Endothelial cell of umbilical vein (primary cell): ENCODE measurements at places on chromosomes 7 and 10. TPM values are rescaled to one million over a fixed set of nuclear protein-coding genes. Genes with fewer than 3 reads are reported as not detected.

- H3K27ac ChIP-seq = peak overlapping the region; percentile 67
- peaks cover 16% of the 10 kb centered on the region for H3K4me1 ChIP-seq
- H3K27me3 ChIP-seq = no peaks in the 10 kb centered on the region
Observed at GRCh38 chr7:44727158-44727936, 21.3 kb upstream of the ZMIZ2 start.

EPHB4 gene
- 148 and 193 TPM in 2 replicates for total RNA-seq

DNA sequence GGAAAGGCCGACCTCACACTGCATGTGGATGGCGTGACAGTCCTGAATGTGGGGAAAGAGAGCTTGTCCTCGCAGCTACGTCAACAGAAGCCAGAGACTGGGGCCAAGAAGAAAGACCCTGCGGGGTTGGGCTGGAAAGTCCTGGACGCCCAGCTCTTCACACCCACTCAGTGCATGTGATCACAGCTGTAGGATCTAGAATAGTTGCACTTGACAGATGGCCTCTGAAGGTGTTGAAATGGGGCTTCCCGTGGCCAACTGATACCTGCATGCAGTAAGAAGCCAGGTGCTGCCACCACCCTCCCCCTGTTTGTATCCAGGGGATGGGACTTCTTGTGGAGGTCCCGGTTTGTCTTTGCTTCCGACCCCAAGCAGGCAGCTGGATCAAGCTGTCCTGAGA lies 34.1 kb upstream of the OCM2 start:
- H3K4me1 ChIP-seq = no peaks in the 10 kb centered on the region
- H3K36me3 ChIP-seq = no peaks in the 10 kb centered on the region
- H3K4me3 ChIP-seq = no peak overlapping the region
- no peak overlapping the region for H3K27ac ChIP-seq
- no peaks in the 10 kb centered on the region for H3K27me3 ChIP-seq
- DNase-seq = no peak

SHTN1 gene
- total RNA-seq = 29.7 and 36.5 TPM in 2 replicates

CALML3 gene
- not detected in 2 replicates for total RNA-seq

DNA sequence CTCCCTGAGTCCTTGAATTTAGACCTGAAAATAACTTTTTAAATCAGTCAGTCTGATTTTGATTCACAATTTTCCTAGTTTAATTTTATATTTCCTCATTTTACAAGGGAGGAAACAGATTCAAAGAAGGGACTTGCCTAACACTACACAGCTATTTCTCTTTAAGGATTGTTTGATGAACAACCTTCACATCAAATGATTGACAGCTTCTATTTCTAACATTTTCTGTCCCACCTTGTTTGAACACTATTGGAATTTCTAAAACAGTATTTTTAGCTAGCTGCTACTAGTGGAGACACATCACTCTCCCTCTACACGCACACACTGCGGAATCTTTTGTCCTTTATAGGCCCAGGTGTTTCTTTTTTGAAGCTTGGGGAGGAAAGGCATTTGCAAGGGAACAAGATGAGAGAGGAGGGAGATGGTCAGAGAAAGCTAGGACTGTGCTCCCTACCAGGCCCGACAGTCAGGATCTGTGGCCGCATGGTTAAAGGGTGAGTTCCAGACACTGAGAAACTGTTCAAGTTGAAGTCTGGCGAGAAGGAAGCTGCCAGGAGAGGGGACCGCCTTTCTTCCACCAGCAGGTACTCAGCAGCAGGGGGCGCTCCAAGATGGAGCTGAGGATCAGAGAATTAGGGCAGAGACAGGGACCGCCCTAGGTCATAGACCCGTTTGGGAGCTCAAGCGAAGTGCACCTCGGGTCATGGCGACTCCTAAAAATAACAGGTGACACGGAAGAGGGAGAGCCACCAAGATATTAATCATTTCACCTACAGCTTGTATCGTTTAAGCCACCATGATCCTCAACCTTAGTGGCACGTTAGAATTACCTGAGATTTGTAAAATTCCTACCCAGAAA lies 49.7 kb downstream of the DNAJC12 start:
- H3K4me3 ChIP-seq = no peak overlapping the region
- no peaks in the 10 kb centered on the region for H3K36me3 ChIP-seq

DNA sequence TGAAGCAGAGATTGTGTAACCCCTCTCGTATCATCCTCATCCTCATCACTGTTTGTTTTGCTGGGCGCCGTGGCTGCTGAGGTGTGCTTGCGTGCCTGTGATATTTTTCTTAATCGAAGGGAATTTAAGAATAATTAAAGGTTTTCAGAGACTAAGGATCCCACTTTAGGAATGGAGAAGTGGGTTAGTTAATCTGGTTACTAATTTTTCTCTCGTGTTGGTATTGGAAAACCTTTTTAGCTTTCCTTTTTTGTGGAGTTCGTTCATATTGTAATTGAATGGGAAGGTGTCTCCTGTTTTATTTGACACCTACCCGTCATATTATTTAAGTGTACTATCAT lies 1.3 kb downstream of the UBN2 start:
- H3K4me3 ChIP-seq = peak overlapping the region; percentile 35
- DNase-seq = no peak
- no peaks in the 10 kb centered on the region for H3K27me3 ChIP-seq
- peaks cover 16% of the 10 kb centered on the region for H3K4me1 ChIP-seq
- no peaks in the 10 kb centered on the region for H3K36me3 ChIP-seq

HOXA1 gene
- total RNA-seq = 1.5 and 2.4 TPM in 2 replicates

GRCh38 chr7:117269886-117270285 lies 53.0 kb downstream of the WNT2 start:
- H3K27ac ChIP-seq = peak overlapping the region; percentile 72
- H3K27me3 ChIP-seq = no peaks in the 10 kb centered on the region
- no peaks in the 10 kb centered on the region for H3K36me3 ChIP-seq
- H3K4me3 ChIP-seq = no peak overlapping the region

GRCh38 chr10:133379152-133379800 lies at the start of gene PAOX:
PAOX (plus strand) TSS chr10:133379262; CDS start chr10:133379317, 55 bp downstream.
- no peak within 1 kb of the TSS for H3K27ac ChIP-seq
- peaks cover 9% of the 10 kb centered on the region for H3K4me1 ChIP-seq
- peak; percentile 28 for DNase-seq
- H3K4me3 ChIP-seq = peak within 1 kb of the TSS; percentile 57
- no peaks in the 10 kb centered on the region for H3K36me3 ChIP-seq
- no peaks in the 10 kb centered on the region for H3K27me3 ChIP-seq

- no peak overlapping the region for H3K4me3 ChIP-seq
- no peaks in the 10 kb centered on the region for H3K36me3 ChIP-seq
- H3K27ac ChIP-seq = no peak overlapping the region
- no peaks in the 10 kb centered on the region for H3K27me3 ChIP-seq
Observed at GRCh38 chr7:29485339-29486190, 78.1 kb upstream of the PRR15 start.

CALHM1 gene
- not detected in 2 replicates for total RNA-seq

GRCh38 chr10:130045091-130045652 lies 65.5 kb downstream of the C10orf143 start:
- H3K4me3 ChIP-seq = no peak overlapping the region
- no peaks in the 10 kb centered on the region for H3K36me3 ChIP-seq
- no peak for DNase-seq
- H3K27ac ChIP-seq = no peak overlapping the region
- no peaks in the 10 kb centered on the region for H3K27me3 ChIP-seq

DNA sequence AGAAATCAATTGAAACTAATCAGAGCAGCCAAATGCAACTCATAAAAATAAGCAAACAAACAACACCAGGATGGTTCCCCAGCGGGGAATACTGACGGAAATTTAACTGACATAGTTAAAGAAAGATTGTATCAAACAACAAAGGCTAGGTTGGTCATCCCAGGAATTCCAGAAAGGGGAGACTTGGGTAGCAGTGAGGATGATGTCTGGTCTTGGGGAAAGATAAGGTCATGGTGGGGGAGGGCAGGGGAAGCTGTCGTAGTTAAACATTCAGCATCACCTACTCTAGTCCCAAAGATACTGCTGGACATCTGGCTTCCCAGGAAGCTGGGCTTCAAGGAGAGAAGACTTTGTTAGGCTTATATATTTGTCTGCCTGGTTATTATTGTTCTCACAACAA lies 50.4 kb downstream of the DYNC1I1 start:
- no peaks in the 10 kb centered on the region for H3K4me1 ChIP-seq
- H3K4me3 ChIP-seq = no peak overlapping the region

ZNRF2 gene
- 5.7 and 5.9 TPM in 2 replicates for total RNA-seq

DNA sequence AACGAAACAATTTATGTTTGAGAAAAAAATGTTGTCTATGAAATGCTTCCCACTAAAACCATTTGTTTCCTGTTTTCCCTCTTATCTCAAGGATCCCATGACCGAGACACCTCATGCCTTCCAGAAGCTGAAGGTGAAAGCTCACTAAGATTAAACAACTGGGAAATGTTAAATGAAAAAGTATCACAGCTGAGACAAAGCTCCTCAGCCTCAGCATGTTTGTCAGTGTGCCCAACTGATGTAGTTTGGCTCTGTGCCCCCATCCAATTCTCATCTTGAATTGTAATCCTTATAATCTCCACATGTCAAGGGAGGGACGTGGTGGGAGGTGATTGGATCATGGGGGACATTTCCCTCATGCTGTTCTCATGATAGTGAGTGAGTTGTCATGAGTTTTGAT lies 327.3 kb downstream of the HTR7 start:
- no peak overlapping the region for H3K4me3 ChIP-seq
- H3K36me3 ChIP-seq = no peaks in the 10 kb centered on the region
- no peak overlapping the region for H3K27ac ChIP-seq
- no peaks in the 10 kb centered on the region for H3K4me1 ChIP-seq

GRCh38 chr7:44914992-44915607 lies 29.8 kb upstream of the PURB start:
- H3K4me3 ChIP-seq = no peak overlapping the region
- no peaks in the 10 kb centered on the region for H3K27me3 ChIP-seq
- no peak for DNase-seq
- H3K27ac ChIP-seq = no peak overlapping the region
- peaks cover 2% of the 10 kb centered on the region for H3K4me1 ChIP-seq
- H3K36me3 ChIP-seq = no peaks in the 10 kb centered on the region

DNA sequence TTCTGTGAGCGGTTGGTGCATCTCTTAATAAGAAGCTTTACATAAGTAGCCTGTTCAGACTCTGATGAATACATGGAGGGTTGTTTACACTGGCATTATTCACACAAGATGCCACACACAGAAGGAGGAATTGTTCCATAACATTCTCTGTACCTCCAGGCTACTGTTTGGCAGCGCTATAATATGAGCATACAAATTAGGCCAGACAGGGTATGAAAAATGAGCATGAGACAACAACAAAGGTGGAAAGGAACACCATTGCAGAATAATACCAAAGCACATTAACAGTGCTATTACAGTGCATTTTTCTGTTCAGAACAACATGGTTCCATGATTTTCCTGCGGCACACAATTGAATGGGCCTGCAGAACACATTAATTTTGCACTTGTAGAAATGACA lies 417.2 kb upstream of the C7orf33 start:
- H3K36me3 ChIP-seq = no peaks in the 10 kb centered on the region
- no peaks in the 10 kb centered on the region for H3K27me3 ChIP-seq
- no peak overlapping the region for H3K4me3 ChIP-seq
- no peak for DNase-seq
- H3K4me1 ChIP-seq = no peaks in the 10 kb centered on the region
- no peak overlapping the region for H3K27ac ChIP-seq

LFNG gene
- total RNA-seq = 12.6 and 15.1 TPM in 2 replicates

DNA sequence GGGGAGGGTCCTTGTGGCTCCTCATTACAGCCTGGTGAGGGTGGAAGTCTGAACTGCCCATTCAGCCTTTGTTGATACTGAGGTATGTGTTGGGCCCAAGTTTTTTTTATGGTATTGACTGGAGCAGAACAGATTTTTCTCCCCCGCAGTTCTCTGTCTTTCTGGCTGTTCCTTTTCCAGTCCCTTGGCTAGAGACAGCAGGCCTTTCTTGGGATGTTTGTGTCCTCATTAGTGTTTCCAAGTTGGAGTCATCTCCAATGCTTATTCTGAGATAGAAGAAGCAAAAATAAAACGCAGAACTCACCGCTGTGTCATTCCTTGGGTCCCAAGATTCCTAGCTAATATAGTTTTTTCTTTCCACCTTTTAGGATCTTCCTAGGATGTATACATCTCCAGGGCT lies 193.3 kb downstream of the RAMP3 start:
- H3K4me1 ChIP-seq = no peaks in the 10 kb centered on the region
- H3K27me3 ChIP-seq = no peaks in the 10 kb centered on the region
- H3K4me3 ChIP-seq = no peak overlapping the region
- no peak for DNase-seq
- no peaks in the 10 kb centered on the region for H3K36me3 ChIP-seq

DNA sequence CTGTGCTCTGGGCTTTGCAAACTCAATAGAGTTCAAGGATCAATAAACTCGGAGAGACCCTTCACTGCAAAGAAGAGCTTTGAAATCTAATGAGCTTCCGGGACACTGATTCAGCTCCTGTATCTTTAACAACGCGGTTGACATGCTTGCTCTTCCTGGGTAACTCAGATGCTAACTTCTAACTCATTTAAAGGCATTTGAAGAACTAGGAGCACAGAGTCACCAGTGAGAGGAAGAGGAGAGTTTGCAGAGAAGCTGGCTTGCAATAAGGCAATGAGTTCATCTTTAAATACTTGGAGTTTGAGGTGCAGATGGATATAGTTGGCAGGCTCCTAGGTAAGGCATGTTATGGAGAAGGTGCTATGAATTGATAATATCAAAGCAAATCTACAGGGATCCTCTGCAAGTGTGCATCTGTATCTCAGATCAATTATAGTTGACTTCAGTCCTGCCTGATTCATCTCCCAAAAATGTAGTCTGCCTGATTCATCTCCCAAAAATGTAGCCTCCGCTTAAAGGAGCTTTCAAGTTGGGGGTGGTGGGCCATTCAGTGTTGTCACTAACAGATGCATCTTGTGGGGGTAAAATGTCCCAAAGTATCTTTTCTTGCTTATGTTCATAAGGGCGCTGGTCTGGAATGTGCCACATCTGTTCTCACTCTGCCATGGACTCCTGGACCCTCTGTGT lies 182.5 kb upstream of the PRSS58 start:
- no peaks in the 10 kb centered on the region for H3K36me3 ChIP-seq
- H3K4me1 ChIP-seq = peaks cover 36% of the 10 kb centered on the region
- peak; percentile 35 for DNase-seq

GRCh38 chr7:84187087-84187805 lies 7.3 kb downstream of the SEMA3A start:
- H3K4me1 ChIP-seq = peaks cover 6% of the 10 kb centered on the region
- no peak overlapping the region for H3K4me3 ChIP-seq
- H3K27ac ChIP-seq = no peak overlapping the region
- H3K36me3 ChIP-seq = no peaks in the 10 kb centered on the region
- no peaks in the 10 kb centered on the region for H3K27me3 ChIP-seq
- peak; percentile 39 for DNase-seq

GRCh38 chr7:151453326-151453791 lies 13.4 kb upstream of the CRYGN start:
- no peaks in the 10 kb centered on the region for H3K36me3 ChIP-seq
- no peak for DNase-seq
- no peaks in the 10 kb centered on the region for H3K4me1 ChIP-seq
- no peaks in the 10 kb centered on the region for H3K27me3 ChIP-seq
- H3K4me3 ChIP-seq = no peak overlapping the region

DNA sequence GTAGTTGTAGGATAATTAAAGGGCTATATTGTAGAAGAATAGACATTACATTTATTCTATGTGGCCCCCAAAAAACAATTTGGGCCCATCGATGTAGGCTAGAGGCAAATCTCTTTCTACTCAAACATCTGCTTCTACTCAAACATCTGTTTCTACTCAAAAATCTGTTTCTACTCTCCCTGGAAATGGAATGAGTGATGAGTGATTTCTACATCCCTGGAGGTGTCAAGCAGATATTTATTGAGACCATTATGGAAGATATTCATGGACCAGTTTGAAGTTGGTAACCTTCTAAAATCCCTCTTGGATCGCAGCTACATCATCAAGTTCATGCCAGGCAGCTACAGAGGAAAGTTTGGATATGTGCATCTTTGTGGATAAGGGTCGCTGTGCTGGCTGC lies 5.1 kb upstream of the PLPP4 start:
- H3K36me3 ChIP-seq = no peaks in the 10 kb centered on the region
- H3K27me3 ChIP-seq = no peaks in the 10 kb centered on the region
- DNase-seq = no peak
- H3K4me3 ChIP-seq = no peak overlapping the region

GRCh38 chr7:46859963-46860475 lies 721.9 kb downstream of the TNS3 start:
- H3K27me3 ChIP-seq = no peaks in the 10 kb centered on the region
- peak overlapping the region; percentile 54 for H3K27ac ChIP-seq
- peak; percentile 74 for DNase-seq
- H3K36me3 ChIP-seq = no peaks in the 10 kb centered on the region
